ENCODE measurements at places on chromosomes 11 and 22.

DNA sequence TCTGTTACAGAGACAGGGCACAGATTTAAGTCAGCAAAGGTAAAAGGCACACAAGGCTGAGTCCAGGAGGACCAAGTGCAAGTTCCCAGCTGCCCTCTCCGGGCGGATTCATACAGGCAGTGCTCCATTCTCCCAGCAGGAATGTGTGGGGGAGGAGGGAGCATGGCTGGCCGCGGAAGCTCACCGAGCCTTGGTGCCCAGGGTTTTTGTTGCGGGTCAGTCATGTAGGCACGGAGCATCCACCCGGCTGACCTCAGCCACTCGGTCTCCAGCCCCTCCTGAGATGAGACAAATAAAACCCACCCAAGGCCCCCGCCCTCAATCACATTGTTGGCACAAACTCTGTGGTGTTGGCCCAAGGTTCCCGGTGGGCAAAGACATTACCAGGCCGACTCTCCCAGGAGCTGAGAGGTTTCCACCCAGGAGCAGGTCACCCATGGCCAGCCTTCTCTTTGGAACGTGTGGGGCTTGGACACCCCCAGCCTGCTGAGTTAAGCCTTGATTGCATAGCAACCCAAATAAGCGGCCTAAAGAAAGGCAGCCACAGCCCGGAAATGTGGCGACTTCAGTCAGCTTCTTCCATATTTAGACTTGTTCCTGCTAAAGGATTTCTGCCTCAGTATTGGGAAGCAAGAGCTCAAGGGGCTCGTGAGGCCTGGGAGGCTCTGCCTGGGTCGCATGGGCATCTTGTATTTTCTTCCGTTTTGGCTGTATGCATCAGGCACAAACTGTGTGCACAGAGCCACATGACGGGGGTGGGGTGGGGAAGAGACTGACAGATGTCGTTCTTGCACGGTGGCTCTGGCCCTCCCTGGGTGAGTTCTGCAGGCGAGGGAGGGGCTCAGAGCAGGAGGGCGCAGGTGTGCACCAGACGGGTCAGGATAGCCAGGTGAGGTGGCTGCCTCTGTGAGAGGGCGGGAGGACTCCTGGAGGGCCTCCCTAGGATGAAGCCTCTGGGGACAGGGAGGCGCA, 63.0 kb downstream of the ARHGAP8 start:
- no peak for DNase-seq

GRCh38 chr11:15093432-15093831, 20.0 kb downstream of the CALCB start:
- no peak for DNase-seq

DNA sequence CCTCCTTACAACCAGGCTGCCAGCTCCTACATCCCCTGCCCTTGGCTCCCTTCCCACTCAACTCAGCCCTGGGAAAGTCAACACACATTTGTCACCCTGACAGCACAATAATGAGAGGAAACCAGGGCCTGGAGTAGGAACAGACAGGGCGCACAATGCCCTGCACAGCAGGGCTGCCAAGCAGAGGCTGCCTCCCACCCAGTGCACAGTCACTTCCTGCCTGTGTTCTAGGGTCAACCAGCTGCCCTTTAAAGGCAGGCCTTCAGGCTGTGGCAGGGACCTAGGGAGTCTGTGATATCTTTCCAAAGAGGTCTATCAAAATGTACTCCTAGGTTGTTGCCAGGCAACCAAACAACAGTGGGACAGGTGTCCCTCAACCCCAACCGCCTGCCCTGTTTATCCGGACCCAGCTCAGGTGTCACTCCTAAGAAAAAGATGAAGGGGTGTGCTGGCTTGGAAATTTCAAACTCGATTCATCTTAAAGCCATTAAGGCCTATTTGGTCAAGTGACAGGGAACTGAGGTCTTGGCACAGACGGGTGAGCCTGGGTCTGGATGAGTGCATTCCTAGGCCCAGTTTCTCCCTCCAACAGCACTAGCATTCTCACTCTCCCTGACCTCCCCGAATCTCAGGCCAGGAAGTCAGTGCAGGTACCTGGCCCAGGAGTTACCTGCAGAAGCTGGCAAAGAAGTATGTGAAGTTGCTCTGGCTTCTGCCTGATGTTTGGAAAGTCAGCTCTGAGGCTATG, 110.3 kb upstream of the PITPNB start:
- DNase-seq: no peak

- DNase-seq: no peak
These were observed 5.3 kb downstream of the SLC7A4 start for GRCh38 chr22:21026783-21027692.

DNA sequence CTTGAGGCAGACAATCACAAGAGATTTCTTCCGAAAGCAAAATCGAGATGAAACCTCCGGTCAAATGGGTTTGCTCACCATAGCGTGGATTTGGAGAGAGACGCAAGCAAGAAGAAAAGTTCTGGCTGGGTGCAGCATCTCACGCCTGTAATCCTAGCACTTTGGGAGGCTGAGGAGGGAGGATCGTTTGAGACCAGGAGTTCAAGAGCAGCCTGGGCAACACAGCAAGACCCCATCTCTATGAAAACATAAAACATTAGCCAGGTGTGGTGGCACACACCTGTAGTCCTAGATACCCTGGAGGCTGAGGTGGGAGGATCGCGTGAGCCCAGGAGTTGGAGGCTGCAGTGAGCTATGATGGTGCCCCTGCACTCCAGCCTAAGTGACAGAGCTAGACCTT, 24.4 kb downstream of the MN1 start:
- no peak for DNase-seq

- no peak for DNase-seq
These were observed 3.0 kb downstream of the FRMD8 start for GRCh38 chr11:65389294-65389980.

DNA sequence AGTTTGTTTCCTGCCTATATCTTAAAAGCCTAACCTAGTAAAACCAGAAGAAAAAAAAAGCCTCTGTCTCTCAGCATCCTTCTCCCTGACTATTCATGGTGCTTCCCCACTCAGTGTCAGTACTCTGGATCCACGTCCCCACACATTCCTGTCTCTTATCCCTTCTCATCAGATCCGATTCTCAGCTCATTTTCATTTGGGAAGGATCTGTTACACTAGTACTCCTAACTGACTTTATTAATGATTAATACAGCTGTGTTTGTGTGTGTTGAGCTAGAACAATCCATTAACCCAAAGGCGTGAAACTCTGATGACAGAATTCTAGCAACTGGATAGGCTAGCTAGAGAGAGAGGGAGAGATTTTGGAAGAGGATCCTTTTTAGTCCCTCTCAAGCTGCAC, 1.5 kb downstream of the PRRG4 start:
- DNase-seq: no peak

GRCh38 chr11:131924457-131925201, 554.2 kb downstream of the NTM start:
- no peak for DNase-seq

GRCh38 chr11:69674267-69674885, 777 bp downstream of the LTO1 start:
- DNase-seq: no peak

DNA sequence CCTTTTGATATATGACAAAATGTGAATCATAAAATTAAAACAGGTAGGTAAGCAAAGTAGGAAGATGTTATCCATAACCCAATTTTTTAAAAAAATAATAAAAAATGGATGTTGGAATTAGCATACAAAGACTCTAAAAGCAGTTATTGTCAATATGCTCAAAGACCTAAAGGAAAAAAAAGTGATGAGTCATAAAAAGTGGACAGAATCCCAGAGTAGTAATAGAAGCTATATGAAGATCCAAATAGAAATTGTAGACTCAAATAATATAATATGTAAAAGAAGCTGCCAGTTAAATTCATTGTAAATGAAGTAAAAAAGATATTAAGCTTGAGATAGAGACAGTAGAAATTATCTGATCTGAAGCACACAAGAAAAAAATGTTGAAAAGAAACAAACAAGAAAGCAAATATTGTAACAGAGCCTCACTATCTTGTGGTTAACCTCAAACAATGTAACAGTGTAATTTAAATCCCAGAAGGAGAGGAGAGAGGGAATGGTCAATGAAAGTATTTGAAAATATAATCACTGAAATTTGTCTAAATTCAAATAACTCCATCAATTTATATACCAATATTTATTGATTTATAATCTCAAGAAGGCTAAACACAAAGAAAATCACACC, 773.4 kb upstream of the RAG2 start:
- DNase-seq: no peak

DNA sequence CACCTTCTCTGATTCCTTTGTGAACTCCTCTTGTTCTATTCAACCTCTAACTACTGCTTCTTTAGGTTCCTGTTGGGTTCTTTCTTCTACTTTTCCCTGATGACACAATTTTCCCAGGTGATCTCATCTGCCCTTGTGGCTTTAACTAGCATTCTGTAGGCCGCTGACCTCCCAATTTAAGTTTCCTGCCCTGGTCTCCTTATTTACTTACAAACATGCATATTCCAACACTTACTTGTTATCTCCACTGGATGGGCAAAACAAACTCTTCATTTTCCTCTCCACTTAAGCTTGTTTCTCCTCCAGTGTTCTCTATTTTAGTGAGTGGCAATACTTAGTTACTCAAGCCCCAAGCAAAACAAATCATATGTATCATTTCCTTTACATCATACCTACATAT, 734.5 kb downstream of the METTL15 start:
- no peak for DNase-seq

GRCh38 chr11:95577716-95578460, 211.7 kb downstream of the FAM76B start:
- no peak for DNase-seq

DNA sequence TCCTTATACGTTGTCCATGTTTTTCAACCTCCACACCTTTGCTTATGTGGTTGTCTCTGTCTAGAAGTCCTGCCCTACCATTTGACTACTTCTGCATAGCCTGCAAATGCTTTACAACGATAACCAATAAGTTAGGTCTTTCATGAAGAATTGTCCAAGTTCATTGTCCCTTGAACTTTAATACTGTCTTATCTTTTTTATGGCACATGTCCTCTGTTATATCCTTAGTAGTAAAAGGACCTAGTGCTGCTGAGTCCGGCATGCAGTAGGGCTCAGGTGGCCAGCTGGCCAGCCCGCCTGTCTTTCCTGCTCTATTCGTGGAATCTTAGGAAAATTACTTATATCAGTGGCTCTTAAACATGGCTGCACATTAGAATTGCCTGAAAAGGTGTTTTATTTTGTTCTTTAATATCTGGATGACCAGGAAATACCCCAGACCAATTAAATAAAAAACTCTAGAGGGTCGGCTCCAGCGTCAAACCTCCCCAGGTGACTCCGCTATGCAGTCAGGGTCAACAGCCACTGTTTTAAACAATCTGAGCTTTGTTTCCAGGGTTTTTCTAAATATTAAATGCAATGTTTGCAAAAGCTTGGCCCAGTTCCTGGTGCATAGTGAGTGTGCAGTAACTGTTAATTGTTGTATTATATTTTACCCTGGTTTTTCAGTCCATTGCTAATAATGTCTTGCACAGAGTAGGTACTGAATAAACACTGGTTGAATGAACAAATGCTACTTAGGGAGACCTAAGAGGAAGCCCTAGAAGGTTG, 64.6 kb upstream of the SESN3 start:
- DNase-seq: no peak

- peak; percentile 77 for DNase-seq
These were observed 16.6 kb upstream of the BCR start for GRCh38 chr22:23163665-23164064.

- DNase-seq: no peak
These were observed 54.1 kb downstream of the BRD1 start for GRCh38 chr22:49773531-49773930.

GRCh38 chr11:9341638-9342178, 27.3 kb upstream of the TMEM41B start:
- DNase-seq: no peak

DNA sequence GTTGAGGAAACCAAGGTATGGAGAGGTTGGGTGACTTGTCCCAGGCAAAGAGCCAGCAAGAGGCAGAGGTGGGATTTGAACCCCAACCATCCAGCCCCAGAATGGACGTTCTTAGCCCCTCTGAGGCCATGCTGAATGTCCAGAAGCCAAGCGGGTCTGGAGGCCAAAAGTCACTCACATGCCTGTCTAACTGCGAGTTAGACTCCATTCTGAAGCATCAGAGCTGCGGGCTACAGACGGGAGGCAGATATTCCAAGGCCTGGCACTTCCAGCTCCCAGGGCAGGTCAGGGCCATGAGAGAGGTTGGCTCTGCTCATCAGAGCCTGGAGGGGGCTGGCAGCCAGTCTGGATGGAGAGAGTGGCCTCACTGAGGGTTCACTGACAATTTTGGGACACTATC, 616.5 kb downstream of the BRD1 start:
- no peak for DNase-seq

GRCh38 chr22:46287873-46288751, 8.6 kb upstream of the GTSE1 start:
- DNase-seq: no peak

DNA sequence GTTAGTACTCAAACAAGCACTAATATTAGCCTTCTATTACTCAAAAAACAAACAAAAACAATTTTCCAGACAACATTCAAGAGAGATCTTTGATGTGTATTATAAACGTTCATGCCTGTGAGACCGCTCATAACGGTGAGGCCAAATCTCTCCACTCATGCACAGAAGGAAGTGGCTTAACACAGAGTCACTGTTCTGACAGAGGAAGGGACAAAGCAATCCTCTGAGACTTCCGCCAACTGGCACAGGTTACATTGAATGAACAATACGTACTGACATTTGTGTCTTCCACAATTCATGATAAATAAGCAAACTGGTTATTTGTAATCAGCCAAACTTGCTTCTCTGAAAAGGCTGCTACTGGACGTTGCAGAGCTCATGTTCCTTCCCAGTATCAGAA, 30.5 kb downstream of the CHKA start:
- DNase-seq: no peak

DNA sequence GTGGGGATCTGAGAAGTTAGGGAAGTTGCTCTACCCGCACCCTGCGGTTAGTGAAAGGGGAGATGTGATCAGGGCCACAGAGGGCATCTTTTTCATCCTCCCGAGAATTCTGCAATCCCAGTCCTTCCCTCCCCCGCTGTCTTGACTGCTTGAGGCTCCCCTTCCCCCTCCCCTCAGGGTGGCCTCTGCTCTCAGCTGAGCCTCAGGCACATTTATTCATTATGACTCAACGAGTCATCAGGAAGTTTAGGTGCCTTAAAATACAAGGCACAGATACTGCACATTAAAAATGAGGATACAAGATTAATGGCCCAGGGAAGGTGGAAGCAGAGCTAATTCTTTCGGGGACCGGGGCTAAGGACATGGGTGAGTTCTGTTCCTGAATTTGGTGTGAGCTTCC, 104.0 kb downstream of the CACNA1I start:
- DNase-seq: no peak

Measured in anterior cingulate cortex (tissue), 58 donors.